ENCODE measurements at places on chromosomes 16 and 17.

- DNase-seq = no peak
These were observed 382.3 kb upstream of the MAF start for GRCh38 chr16:79982862-79983261.

DNA sequence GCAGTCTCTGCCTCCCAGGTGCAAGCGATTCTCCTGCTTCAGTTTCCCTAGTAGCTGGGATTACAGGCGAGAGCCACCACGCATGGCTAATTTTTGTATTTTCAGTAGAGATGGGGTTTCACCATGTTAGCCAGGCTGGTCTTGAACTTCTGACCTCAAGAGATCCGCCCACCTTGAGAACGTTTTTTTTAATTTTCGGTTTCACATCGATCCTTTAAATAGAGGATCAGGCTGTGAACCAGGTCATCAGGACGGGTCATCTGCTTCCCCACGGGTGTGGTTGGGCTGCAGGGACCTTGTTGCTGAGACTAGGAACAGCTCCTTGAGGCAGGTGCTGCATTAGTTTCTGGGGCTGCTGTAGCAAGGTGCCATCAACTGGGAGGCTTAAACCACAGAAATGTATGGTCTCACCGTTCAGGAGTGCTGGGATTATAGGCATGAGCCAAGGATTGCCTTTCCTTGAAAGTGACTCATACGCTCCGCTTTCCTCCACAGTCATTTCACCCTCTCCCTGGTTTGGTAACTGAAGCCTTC lies 7.9 kb upstream of the NAGPA start:
- DNase-seq = no peak

- no peak for DNase-seq
These were observed 3.6 kb upstream of the MAFG start for GRCh38 chr17:81931189-81931556.

DNA sequence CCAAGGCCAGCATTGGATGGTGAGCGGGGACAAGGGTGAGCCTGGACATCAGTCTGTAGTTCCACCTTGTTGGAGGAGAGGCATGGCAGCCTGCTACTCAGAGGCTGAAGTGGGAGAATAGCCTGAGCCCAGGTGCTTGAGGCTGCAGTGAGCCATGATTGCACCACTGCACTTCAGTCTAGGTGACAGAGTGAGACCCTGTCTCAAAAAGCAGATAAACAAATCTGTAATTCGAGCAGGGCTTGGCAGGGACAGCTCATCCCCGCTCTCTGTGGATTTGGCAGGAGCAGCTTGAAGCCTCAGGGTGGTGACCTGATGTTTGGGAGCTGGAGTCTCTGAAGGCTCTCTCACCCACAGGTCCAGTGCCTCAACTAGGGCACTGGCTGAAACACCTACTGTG lies 38.6 kb upstream of the ZCCHC14 start:
- no peak for DNase-seq

DNA sequence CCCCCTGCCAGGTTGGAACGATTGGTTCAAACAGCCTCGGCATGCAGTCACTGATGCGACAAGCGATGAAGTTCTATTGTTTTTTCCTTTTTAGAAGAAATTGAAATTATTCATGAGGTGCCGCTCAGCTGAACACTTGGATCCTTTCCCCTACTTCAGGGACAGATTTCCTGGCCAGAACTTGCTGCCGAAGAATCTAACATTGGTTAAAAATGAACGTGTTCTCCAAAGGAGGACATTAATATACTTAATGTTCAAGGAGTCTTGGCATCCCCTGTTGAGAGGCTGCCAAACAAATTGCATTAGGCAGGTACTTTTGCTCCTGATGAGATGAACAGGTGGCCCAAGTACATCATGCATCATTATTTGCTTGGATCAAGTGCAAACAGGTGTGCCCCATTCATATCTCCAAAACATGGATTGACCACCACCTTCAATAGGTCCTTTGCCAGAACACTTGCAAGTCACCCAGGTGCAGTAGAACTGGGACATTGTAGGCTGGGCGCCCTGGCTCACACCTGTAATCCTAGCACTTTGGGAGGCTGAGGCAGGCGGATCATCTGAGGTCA lies 437.2 kb downstream of the HAPSTR1 start:
- DNase-seq = no peak

DNA sequence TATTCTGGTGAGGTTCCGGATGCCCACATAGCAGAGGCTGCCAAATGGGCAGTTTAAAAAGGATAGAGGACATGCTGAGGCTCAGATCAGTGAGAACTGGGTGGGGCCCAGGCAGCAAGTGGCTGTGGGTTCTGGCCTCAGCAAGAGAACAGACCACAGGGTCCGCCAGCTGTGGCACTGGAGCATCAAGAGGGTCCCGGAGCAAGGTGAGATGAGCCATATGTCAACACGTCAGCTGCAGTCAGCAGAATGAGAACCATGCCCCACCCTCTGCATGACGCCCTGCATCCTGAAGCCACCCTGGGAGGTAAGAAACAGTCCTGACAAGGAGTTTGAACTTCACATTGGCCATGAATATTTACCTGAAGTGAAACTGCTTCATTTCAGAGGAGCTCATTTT lies 20.1 kb upstream of the CCL5 start:
- DNase-seq = no peak

GRCh38 chr17:32281011-32281451 lies 15.4 kb downstream of the RHBDL3 start:
- no peak for DNase-seq

DNA sequence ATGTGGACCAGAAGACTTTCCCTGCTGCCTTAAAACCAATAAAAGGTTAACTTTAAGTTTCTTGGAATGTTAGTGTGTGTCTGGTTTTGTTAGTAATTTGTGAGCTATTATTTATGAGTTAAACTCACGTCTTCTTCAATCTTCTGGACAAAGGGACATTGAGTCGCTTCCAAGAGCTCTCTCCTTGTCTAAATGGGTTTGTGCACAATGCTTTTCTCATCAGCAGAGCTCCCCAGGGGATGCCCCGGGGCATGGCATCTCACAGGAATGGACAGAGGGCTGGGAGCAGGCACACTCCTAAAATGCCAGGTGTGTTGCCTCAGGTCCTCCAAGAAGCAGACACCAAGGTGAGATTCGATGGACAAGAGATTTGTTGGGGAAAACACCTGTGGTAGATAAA lies 90.5 kb downstream of the RGS9 start:
- no peak for DNase-seq

- no peak for DNase-seq
These were observed 43.1 kb downstream of the SCNN1G start for GRCh38 chr16:23225634-23226033.

- no peak for DNase-seq
These were observed 9.4 kb downstream of the CLUH start for GRCh38 chr17:2701996-2702741.

- no peak for DNase-seq
These were observed 45.1 kb upstream of the TOX3 start for GRCh38 chr16:52591934-52592592.

- DNase-seq = no peak
These were observed 26.9 kb downstream of the GPT2 start for GRCh38 chr16:46911038-46911437.

GRCh38 chr17:65956814-65957213 lies 235.1 kb downstream of the CEP112 start:
- no peak for DNase-seq

DNA sequence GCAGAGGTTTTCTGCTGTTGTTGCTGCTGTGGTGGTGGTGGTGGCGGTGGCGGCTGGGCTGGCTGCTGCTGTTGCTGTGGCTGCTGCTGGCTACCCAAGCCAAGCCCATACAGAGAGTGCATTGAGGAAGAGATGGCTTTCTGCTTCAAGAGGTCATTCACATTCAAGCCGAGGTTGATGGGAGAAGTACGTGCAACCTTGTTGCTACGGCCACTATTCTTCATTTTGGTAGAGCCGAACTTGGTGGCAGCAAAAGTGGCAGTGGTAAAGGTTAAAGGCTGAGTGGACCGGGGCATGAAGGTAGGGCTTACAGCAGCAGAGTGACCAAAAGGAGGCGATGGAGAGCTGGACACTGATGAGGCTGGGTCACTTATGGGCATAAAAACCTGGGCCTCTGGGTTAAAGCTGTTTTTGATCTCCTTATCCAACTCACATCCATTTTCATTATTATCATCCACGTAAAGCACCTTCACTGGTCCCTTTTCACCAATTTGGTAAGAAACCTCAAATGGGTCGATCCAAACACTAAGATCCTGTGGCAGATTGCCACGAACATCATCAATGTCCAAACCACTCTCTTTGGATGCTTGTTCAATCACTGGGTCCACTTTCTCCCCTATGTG lies 2.8 kb downstream of the TOB1 start:
- peak; percentile 74 for DNase-seq

- DNase-seq = peak; percentile 91
These were observed 143.3 kb downstream of the PARN start for GRCh38 chr16:14486520-14487303.

- DNase-seq = no peak
These were observed 67.6 kb downstream of the USP31 start for GRCh38 chr16:23081675-23082119.

GRCh38 chr17:19368229-19368628 lies 5.7 kb upstream of the B9D1 start:
- no peak for DNase-seq

GRCh38 chr16:88906020-88906419 lies 39.6 kb upstream of the PABPN1L start:
- DNase-seq = no peak

DNA sequence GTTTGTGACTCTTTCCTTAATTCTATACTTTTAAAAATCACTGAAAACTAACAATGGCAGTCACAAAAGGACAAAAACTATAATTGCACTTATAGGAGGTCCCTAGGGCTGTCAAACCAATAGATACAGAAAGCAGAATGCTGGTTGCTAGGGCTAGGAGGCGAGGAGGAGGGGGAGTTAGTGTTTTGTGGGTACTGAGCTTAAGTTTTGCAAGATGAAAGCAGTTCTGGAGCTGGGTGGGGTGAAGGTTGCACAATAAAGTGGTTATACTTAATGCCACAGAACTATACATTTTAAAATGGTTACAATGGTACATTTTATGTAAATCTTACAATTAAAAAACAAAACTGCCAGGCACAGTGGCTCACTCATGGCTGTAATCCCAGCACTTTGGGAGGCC lies 27.3 kb downstream of the NUBP1 start:
- peak; percentile 84 for DNase-seq

DNA sequence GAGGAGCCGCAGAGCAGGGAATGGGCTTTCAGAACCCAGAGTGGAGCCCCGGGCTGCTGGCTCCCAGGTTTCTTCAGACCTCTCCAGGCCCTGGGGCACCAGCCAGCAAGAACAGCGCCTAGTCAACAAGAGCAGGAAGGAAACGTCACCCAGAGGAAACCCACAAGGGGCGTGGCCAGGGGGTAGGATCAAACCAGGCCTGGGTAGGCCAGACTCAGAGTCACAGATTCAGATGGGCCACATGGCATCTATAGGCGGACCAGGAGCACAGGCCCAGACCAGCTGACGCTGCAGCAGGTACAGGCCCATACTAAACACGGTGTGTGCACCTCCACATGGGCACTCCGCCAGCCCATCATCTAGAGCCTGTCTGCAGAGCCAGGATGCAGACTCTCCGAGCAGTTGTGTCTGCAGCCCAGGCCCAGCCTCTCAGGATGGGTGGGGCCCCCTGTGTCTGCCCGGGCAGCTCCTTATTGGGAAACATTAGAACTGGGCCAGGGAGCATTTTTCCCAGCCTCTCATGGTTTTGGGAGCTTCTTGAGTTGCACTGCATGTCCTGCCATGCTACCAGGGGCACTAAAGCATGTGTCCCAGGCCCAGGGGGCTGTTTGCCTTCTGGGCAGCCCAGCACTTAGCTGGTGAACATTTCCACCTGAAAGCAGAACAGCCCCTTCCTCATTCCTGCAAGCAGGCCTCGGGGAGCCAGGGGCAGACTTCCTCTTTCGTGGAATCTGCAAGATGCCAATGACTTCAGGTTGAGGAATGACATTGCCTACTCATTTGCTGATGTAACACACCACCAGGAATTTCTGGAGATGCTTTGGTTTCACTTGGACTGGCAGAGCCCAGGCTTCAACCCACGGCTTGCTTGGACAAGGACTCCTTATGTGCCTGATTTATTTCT lies at the start of gene NLRP1:
TSS of gene NLRP1 (minus strand) at position 127 of the 904 bp plus-strand sequence. CDS start 552 bp downstream, outside the sequence.
- DNase-seq = peak; percentile 96

- no peak for DNase-seq
These were observed at the start of gene RHBDL3 for GRCh38 chr17:32265192-32265923. Gene RHBDL3, plus strand, starts transcription at chr17:32265832. Its CDS starts 358 bp downstream, at chr17:32266190.

DNA sequence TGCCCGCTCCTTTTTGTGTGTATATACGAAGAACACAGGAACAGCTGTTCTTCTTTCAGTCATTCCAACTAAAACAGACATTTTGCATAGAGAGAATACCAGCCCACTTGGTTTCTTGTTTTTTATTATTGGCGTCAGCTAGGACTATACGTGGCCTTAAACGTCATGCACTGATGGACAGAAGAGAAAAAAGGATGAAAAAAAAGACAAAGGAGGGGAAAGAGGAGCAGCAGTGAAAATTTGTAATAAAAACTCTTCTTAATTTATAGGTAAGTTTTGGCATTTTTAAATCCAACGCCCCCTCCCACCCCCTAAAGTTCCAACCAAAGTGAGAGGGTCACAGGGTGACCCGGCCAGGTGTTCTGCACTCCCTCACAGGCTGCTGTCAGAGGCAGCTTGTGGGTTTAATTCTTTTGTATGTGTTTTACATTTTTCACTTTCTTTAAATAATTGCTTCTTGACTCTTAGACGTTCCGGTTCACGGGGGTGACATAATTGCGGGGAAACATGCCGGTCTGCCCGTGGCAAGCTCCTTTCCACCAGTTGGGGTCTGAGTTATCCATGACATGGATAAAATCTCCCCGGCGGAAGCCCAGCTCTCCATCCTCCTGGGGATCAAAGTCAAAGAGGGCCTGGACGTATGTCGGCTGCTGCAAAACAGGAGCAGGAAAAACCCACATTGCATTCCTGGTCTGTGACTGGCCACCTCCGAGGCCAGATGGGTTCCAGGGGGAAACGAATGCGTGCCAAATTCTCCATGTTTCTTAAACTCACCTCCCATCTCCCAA lies 30.9 kb upstream of the SLC25A19 start:
- DNase-seq = no peak

- DNase-seq = peak; percentile 92
These were observed 1.3 kb downstream of the SLC43A2 start for GRCh38 chr17:1627182-1627981.

GRCh38 chr17:67021743-67022450 lies 22.5 kb upstream of the CACNG1 start:
- no peak for DNase-seq

GRCh38 chr16:1991948-1992703 lies 2.4 kb downstream of the SYNGR3 start:
- peak; percentile 97 for DNase-seq

DNA sequence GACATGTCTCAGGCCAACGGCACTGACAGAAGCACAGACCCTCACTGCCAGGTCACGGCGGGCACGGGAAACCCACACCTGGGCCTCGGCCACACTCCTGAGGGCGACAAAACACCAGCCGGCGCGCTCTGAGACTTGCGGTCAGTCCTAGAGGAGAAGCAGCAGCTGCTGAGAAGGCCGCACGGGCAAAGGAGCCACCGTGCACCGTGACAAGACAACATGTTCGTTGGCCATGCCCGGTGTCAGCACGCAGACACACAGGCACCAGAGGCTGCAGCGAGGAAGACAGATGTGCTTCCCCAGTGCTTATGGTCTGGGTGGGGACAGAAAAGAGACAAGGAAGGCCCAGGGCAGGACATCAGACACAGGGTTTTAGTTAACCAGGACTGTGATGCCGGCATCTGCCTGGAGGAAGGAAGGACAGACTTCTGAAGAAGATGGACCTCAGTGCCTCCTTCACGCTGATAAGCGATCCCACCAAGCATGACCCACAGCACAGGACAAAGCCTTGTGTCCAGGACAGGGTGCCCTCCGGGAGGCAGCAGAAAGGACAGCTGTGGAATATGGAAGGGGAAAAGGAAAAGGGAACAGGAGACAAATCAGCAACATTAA lies 84.0 kb downstream of the ANKRD11 start:
- DNase-seq = no peak

GRCh38 chr16:89842471-89843408 lies 14.5 kb downstream of the SPIRE2 start:
- no peak for DNase-seq
